ENCODE measurements at places on chromosomes 6 and 20.

GRCh38 chr20:57135875-57136274 is 130.6 kb downstream of the BMP7 start:
- DNase-seq: no peak

DNA sequence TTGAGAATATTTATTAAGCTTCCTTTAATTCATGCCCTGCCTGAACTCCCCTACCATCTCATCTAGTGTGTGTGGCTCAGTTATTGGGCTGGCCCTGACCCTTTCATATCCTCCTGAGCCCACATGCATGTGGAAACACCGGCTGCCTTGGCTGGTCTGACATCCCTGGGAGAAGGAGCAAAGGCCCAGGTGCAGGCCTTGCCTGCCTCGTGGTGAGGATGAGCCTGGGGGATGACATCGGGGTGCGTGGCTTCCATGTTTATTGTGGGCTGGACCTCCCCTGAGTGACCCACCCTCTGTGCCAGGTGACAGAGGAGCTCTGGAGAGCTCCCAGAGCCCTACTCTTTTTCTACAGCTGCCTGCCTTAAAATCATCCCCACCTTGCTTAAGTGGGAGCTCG is 69.1 kb downstream of the FOXA2 start:
- no peak for DNase-seq

GRCh38 chr6:28224131-28225055 is 682 bp upstream of the ZSCAN9 start:
- DNase-seq: no peak

GRCh38 chr6:114151064-114151690 is 180.2 kb upstream of the HDAC2 start:
- no peak for DNase-seq

- DNase-seq: no peak
Measured at GRCh38 chr6:83884523-83884922, 25.0 kb downstream of the CYB5R4 start.

- DNase-seq: no peak
Measured at GRCh38 chr20:58613061-58613854, 37.8 kb upstream of the STX16 start.

- no peak for DNase-seq
Measured at GRCh38 chr6:5094327-5094726, 9.2 kb downstream of the PPP1R3G start.

- no peak for DNase-seq
Measured at GRCh38 chr6:137875606-137876005, 8.5 kb downstream of the TNFAIP3 start.

DNA sequence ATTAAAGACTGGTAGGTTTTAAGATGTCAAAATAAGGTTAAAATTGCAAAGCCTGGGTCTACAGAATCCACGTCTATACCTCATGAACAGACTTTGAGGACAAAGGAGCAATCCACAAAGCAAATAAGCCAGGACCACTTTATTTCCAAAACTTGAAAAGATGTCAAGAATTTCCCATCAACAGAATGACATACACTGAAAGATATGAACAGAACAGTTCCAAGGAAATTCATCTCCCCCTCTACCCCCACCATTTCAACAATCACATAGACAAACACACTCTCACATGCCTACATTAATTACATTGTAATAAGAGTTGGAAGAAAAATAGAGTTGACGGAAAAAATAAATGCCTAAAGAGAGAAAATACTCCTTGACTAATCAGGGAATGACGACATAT is 45.2 kb upstream of the NHSL1 start:
- no peak for DNase-seq

DNA sequence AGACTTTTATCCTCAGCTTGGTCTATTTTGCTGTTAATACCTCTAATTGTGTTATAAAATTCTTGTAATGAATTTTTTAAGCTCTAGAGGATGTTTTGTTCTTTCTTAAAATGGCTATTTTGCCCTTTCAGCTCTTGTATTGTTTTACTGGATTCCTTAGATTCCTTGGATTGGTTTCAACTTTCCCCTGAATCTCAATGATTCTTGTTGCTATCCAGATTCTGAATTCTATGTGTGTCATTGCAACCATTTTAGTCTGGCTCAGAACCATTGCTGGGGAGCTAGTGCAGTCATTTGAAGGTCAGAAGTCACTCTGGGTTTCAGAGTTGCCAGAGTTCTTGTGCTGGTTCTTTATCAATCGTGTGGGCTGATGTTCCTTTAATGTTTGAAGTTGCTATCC is 37.1 kb downstream of the OTOR start:
- DNase-seq: no peak

DNA sequence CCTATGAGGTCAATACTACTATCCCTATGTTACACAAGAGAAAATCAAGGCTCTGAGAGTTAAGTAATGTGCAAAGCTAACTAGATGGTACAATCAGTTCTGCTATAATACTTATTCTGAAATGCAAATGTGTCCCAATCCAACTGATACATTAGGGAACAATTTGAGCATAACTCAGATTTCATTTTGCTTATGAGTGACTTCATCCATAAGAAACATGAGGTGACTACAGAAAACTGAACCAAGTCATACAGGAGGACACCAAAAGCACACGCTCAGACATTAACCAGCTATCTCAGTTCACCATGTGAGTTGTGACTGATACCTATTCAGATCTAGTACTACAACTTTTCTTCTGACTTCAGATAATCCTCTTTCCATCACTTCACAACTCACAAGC is 179.9 kb upstream of the RUNX2 start:
- DNase-seq: no peak

Data from cortex of kidney (tissue), 1 donor.